Activated T-cell treated with anti-CD3 and anti-CD28 coated beads, Interleukin-2, amount 50 U/mL, for 4 hours (primary cell): ENCODE measurements at places on chromosomes 2 and 18.

GRCh38 chr2:170180031-170180566 lies 2.2 kb downstream of the MYO3B start:
- no peak for DNase-seq

DNA sequence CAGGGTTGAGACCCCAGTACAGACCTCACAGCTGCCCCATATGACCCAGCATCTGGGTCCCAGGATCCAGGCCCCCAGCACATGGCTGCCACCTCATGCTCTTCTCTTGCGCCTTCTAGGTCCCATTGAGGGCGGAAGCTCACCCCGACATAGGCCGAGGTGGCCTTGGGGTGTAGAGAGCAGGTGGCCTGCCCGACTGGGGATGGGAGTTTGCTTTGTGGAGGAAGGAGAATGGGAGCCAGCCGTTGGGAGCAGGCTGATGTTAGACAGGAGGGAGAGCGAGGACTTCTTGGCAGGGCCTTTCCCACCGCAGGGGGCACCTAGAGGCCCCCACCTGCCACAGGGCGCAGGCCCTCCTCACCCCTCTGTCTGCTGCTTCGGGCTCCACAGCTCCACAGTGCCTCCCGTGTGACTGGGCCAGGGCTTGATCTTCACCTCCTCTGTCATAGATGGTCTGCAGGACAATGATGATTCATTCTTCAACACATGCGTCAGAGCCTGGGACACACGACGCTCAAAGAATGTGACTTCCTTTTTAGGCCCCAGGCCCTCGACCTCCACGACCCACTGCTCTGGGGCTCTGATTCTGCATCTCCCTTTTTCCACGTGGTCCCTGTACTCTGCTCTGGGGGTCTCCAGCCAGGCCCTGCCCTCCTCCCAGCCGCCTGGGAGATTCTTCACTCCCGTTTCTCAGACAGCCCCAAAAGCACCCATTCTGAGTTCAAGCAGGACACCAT lies 86.6 kb upstream of the ODC1 start:
- no peak for DNase-seq

- DNase-seq, result no peak
Measured at GRCh38 chr2:225076125-225076524, 33.9 kb upstream of the DOCK10 start.

GRCh38 chr18:54983041-54983686 lies 23.9 kb upstream of the CCDC68 start:
- no peak for DNase-seq

GRCh38 chr2:206225435-206226232 lies 48.8 kb upstream of the ZDBF2 start:
- DNase-seq, result no peak

DNA sequence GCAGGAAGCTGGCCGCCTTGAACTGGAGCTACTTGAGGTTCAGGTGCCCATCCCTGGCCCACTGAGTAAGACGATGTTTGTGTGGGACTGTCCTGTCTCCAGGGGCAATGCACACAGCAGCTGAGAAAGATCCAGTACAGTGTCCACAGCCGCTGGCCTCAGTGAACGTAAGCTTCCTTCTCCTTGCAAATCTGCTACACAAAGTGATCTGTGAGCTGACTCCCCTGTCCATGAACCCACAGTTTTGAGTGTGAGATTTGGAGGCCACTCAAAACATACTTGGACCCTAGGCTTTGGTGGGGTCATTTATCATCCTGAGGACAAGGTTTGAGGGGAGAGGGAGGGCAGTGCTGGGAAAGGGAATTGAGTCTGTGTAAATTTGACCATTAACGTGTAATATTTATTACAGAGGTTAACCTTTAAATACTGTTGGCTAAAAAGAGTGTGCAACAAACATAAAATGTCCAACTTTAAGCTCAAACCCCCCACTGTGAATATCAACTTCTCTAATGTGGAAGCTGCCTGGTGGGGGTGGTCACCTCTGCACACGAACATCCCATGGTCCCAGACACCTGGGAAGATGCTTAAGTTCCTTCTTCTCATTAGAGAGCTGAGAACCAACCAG lies 4.9 kb upstream of the CYS1 start:
- no peak for DNase-seq

- DNase-seq, result no peak
Measured at GRCh38 chr2:25041307-25041927, 459 bp upstream of the EFR3B start.

- no peak for DNase-seq
Measured at GRCh38 chr2:118830118-118830517, 17.3 kb downstream of the EN1 start.

GRCh38 chr2:240247241-240247867 lies 106.9 kb upstream of the OTOS start:
- DNase-seq, result no peak

GRCh38 chr2:53210538-53210937 lies 557.1 kb upstream of the CHAC2 start:
- DNase-seq, result no peak

DNA sequence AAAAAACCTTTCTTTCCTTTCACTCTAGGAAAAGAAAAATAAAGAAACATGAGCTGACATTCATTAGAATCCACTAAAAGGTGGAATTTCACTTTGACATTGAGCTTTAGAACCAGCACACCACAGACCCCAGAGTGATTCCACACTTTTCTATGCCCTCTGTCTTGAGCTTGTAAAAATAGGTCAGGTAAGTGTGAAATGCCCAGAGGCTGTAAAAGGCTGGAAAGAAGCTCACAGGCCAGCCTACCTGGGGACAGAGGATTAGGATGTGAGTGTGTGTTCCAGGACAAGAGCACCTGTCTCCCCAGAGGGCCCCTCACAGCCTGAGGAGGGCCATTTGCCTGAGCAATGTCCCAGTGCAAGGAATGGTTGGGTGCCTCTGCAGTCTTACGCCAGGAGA lies 56.3 kb upstream of the MYO3B start:
- no peak for DNase-seq

- no peak for DNase-seq
Measured at GRCh38 chr2:231384970-231385369, 10.5 kb upstream of the B3GNT7 start.
